Right lung (tissue), 10 donors: ENCODE measurements at places on chromosomes 5 and 9. TPM values are rescaled to one million over a fixed set of nuclear protein-coding genes. Genes with fewer than 3 reads are reported as not detected.

GARIN3 gene
- polyA plus RNA-seq = not detected

- DNase-seq = no peak
These were observed 288.7 kb downstream of the FBXL17 start for GRCh38 chr5:108093186-108093585.

- DNase-seq = no peak
These were observed 62.8 kb upstream of the SUB1 start for GRCh38 chr5:32522429-32523143.

- DNase-seq = no peak
These were observed 274.5 kb upstream of the IZUMO3 start for GRCh38 chr9:24820196-24820595.

GRCh38 chr5:6274846-6275543 lies 103.4 kb downstream of the MED10 start:
- DNase-seq = no peak

- DNase-seq = no peak
These were observed 52.9 kb downstream of the MACROH2A1 start for GRCh38 chr5:135345956-135346731.

HRH2 gene
- 5.2 TPM for polyA plus RNA-seq

DNA sequence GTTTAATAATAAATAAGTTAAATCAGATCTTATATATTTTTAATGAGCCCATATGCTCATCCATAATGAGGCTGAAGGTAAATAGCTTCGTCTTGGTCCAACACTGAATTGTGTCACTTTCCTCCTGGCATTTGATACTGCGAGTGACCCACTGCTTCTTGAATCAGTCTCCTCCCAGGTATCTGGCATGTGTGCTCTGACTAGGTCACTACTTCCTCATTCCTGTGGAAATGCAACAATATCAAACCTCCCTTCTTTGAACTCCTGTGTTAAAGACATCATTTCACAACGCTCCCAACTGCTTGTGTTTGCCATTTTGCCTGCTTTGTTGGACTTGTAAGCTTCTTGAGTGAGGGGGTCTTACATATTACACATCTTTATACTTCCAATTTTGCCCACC lies 157.7 kb downstream of the SLC24A2 start:
- no peak for DNase-seq

DNA sequence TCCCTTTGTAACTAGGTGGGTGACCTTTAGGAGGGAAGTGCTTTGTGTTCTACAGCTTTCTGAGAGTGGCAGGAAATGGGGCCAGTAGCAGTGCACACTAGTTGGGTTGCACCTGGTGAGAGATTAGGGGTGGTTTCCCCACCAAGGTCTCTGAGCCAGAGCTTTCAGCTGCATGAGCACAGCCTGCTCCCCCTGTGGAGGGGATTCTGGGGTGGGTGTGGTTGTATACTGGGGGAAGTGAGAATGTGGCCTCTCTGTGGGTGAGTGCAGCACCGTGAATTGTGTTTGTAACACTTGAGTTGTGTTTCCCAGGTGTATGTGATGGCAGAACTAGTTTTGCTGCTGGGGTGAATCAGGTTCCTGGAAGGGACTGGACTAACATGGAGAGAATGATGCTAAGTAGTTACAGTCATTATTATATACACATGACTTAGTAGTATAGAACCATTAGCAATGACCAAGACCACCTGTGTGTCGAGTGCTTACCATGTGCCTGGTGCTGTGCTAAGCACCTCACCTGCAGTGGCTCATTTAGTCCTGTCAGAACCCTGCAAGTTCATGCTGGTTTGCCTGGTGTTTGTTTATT lies 11.8 kb upstream of the CXXC5 start:
- DNase-seq = no peak

DNA sequence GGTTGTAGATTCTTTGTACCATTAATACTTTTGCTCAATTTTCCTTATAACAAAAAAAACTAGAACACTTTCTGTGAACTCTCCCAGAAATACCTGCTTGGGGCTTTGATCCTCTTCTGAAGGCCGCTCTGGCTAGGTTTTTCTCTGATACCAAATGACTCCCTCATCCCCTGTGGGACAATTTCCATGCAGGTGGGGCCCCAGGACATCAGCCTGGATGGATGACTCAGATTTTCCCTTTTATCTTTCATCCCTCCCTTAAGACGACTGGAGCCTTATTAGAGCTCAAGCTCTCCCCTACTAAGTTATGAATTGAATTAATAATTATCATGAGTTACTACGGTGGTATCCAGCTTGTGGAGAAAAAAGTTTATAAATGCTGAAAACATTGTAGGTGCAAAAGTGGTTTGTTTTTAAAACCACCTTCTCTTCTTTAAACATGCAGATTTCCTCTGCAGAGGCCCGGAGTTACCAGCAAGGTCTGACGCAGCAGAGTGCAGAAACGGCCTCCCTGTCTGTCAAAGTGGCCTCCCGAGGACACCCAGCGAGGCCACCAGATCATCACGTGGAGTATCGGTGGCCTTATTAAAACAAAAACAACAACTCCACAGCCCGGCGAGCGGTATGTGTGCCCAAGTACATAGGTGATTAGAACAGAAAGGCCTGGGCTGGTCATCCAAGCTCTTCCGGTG lies 50.8 kb upstream of the IRX4 start:
- DNase-seq = no peak

- DNase-seq = no peak
These were observed 33.4 kb upstream of the TTC1 start for GRCh38 chr5:159975462-159976019.

HSPB3 gene
- 0.30 TPM for polyA plus RNA-seq

NOL6 gene
- polyA plus RNA-seq = 31.8 TPM
